ENCODE measurements at places on chromosomes 1 and 21.

DNA sequence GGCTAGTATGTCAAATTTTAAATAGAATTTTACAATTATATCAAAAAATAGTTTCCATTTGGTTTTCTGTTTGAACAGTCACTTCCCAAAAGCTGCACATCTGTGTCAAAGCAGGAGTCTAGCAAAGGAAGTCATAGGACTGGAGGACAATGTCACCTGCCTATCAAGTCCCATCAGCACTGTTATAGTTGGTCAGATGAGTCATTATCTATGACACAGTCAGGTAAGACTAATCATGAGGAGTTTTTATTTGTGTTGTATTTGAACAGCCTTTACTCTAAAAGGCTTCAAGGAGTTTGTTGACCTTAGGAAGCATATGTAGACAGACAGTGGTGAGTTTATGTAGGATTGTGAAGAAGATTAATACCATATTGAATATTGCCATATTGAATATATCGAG, 74.2 kb upstream of the QSOX1 start:
- no peak for DNase-seq

DNA sequence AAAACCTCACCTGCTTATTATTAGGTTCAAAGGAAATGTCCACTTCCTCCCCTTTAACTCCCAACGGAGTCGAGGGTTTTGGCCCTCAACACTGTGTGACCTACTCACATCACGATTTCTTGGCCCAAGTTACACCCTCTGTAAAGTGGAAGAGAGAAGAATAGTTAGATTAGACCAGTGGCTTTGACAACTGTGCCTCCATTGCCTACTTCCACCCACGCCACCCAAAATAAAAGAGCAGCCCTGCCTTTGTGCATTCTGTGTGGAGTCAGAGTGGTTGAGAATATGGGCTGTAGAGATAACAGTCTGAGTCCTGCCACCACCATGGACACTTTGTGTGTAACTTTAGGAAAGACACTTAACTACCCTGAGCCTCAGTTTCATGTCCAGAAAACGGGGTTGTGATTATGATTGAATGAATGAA, 4.1 kb upstream of the HDGF start:
- no peak for DNase-seq

DNA sequence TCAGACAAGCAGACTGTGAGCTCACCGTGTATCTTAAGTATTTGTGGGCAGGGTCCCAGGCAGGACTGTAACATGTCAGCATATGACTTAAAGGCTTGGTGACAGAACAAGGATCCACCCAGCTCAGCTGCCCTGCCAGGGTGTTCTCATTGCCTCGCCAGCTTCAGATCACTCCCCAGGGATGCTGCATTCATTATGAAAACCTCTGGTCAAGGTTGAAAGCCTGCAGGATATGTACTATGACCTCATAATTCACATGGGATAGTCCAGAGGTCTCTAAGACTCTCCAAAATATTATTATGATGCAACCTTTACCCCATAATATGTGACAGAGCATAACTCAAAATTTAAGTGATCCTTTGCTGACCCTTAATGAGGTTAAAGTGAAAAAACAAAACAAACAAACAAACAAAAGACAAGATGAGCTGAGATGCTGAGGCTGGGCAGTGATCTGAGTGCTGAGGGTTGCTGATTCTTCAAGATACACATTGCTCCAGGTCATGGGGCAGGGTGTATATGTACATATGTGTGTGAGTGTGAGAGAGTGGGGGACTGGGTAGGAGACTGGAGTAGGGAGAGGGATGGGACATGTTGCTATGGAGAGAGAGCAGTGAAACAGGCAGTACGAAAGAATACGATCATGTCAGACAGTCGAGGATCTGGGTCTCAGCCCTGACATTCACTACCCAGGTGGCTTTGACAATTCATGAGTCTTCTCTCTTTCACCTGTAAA, 98.8 kb upstream of the DUSP10 start:
- no peak for DNase-seq

DNA sequence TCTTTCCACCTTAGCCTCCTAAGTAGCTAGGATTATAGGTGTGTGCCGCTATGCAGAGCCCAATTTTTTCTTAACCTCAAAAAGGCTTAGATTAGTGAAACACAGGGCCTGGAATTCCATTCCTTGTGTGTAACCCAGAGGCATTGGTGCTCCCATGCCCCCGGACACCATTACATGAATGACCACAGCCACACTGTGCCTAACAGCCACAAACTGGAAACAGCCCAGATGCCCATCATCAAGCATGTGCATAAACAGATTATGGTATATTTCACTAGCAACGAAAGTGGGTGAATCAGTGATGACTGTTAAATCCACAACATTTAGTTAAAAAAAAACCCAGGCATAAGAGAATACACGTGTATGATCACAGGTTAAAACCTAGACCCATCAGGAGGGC, 24.4 kb downstream of the ADAM30 start:
- DNase-seq: no peak

GRCh38 chr1:229835226-229835625, 209.2 kb downstream of the URB2 start:
- no peak for DNase-seq

GRCh38 chr1:5522531-5523145, 469.6 kb downstream of the NPHP4 start:
- DNase-seq: no peak

- DNase-seq: no peak
These were observed 17.5 kb upstream of the TFF3 start for GRCh38 chr21:42332557-42333317.

GRCh38 chr1:228164561-228165371, 838 bp upstream of the IBA57 start:
- no peak for DNase-seq

- no peak for DNase-seq
These were observed 183.0 kb downstream of the SDCCAG8 start for GRCh38 chr1:243438815-243439214.

DNA sequence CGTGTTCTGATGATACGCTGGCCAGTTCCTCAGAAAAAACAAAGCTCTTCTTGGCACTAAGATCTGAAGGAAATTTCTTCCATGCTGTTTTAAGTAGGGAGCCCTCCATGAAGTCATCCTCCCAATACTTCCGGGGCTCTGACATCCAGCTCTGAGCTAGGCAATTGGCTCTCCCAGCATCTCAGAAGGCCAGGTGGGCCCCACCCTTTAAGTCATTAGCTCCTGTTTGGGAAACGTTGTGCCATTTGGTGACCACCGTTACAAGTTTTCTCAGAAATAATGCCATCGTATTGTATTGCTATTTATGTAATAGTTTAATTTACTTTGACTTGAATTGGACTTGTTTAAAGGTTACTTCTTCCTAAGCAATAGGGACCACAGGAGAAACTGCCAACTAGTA, 130.3 kb upstream of the EDN2 start:
- DNase-seq: no peak

DNA sequence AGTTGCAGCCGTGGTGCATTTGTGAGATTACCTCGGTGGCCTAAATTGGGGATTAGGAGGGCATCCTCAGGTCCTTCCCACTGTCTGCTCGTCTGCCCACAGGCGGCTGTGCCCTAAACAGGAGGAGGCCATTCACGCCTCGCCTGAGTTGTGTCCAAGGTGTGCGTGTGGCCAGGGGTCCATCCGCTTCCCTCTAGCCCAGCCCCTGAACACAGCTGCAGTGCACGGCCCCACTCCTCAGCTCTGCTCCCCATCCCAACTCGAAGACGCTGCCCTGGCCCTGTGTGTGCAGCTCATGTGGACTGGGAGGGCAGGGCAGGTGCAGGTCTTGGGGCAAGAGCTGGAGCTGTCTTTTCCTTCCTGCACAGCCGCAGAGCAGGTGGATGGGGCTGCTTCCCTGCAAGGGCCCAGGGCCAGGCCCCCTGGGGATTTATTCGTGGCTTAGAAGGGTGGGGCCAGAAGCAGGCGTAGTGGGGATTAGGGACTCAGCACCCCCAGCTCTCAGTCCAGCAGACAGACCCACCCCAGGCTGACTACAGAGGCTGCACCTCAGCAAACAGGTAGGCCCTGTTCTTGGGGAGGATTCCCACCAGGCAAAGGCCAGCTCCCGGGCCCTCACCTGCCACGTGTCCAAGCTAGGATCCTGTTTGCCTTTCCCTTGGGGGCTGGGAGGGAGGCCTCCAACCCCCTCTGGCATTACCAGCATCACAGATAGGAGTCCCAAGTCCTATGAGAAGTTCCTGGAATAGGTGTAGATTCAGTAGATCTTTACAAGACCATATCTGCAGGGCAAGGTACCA, 4.3 kb downstream of the GUK1 start:
- no peak for DNase-seq

GRCh38 chr1:84145068-84145467, 997 bp downstream of the PRKACB start:
- DNase-seq: no peak

DNA sequence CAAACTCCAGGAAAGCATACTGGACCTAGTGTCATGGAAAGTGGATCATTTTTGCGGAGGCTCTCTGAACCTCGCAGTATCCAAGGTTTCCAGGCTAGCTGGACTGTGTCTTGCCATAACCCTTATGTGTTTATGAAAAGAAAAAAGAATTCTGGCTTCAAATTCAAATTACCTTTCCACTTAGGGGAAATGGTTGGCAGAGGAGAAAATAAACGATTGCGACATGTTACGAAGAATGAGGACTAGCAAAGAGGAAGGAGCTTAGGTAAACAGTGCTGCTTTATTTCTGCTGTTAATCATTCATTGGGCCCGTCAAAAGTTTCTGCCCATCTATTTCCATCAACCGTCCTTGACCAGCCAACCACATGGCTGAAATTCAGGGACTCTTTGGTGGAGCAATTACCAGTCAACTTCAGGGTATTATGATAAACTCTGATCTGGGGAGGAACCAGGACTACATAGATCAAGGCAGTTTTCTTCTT, at the start of gene C4BPA:
C4BPA (plus strand) TSS at position 342 of the 482 bp plus-strand sequence. CDS start 8,793 bp downstream, outside the sequence.
- no peak for DNase-seq

DNA sequence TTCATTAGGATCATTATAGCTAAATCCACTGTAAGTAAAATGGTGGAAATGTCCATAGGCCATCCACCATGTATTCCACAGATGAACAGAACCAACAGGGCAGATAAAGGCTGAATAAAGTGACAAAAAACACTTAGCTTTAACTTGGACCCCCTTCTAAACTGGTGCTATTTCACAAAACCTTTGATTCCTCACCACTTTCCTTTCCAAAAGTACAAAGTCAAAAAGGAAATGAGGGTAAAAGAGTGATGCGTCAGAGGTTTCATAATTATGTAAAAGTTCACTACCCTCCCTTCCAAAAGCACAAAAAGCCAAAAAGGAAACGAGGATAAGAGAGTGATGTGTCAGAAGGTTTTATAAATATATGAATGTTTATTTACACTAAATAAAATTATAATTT, 172.2 kb downstream of the TBX15 start:
- DNase-seq: no peak

DNA sequence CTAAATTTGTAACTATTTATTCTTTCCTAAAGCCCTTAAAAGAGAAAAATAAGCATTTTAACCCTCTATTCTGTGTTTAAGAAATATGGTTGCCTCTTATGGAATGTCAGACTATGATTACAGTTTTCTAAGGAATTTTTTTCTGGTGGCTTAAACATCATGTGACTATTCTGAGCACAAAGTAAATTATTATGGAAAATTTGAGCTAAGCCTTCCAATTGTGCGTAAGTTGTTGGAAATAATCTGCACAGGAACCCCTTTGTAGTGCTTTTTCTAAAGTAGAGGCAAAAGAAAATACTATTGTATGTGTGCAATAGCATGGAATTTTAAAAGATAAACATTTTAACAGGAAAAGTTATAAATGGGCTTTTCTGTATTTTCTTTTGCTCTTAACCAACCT, 254.8 kb downstream of the PBX1 start:
- no peak for DNase-seq

DNA sequence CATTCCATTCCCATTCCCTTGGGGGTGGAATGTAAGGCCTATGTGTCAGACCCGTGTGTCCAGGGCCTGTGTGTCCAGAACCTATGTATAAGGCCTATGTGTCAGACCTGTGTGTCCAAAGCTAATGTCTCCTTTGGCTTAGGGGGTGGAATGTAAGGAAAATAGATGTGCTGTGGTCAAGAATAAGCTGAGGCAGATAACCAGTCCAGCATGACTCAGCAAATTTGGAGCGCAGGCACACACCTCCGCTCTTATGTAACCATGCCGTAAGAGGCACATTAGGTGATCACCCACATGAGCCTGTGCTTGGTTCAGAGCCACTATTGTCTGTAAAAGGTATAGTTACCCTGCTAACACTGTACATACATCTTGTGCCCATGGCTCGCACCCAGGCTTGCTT, 150.8 kb upstream of the SGIP1 start:
- DNase-seq: no peak

DNA sequence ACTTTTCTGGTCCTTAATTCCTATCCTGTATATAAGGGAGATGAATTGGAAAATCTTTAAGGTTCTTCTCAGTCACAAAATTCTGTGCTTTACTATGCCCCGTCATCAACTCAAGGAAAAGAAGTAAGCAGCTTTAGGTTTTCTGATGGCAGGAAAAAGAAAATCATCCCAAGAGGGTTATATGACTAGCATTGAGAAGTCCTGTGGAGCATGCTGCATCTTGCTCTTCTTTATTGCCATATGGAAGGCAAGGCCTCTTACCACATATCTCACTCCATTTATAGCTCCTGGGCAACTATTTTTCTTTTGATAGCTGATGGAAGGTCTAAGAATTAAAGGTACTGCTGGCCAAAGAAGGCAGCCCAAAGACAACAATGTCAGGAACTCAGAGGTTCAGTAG, 552.5 kb downstream of the DPYD start:
- DNase-seq: no peak

DNA sequence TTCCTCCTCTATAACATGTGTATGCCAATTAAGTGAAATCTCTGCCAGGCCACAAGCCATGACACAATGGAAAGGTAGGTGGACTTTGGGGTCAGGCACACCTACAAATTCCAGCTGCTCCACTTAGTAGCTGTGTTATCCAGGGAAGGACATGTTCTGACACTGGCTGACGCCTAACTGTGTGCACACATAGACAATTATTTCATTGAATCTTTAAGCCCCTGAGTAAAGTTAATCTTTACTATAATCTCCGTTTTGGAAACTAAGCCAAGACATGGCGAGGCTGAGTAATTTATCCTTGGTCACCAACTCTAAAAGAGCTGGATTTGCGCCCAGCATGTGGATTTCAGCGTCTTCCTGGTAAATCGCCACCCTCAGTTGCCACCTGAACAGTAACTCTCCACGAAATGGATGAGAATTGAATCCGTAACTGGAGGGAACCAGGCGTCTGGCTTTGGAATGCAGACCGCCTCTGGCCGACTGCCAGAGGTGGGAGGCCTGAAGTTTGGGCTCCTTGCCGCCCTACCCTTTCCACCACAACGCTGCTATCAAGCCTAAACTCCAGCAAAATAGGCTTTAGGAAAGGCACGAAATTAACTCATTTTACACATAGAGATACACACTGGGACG, 888 bp upstream of the SNRPE start:
- no peak for DNase-seq

All from stimulated activated CD4-positive, alpha-beta T cell treated with anti-CD3 and anti-CD28 coated beads, Interleukin-1b, Interleukin-23, amount 100 ng/mL, for 24 hours (primary cell).